NCI-H1092 (cell line): ENCODE measurements at places on chromosomes 1 and 21.

DNA sequence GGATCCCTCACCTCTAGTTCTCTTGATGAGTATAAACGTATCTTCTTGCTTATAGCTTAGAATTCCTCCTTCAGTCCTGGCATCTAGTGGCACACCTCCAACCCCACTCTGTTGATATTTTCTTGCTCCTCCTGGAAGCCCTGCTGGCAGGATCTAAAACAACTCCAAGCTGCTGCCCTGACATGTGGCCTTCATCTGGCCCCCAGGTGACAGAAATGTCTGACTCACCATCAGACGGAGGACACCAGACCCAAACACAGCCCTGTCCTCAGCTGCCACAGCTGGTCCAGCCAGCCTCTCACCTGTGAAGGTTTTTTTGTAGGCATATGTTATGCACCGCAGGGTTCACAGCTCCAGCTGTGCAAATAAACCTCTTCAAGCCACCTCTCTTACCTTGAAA, 53.4 kb downstream of the KRTAP19-8 start:
- no peak for DNase-seq

- DNase-seq = no peak
Measured at GRCh38 chr1:159771127-159771895, 9.5 kb upstream of the DUSP23 start.

GRCh38 chr1:169711469-169712308, at the start of gene SELL:
Gene SELL, minus strand, starts transcription at chr1:169711620. Its CDS starts 122 bp downstream, at chr1:169711498.
- peak; percentile 37 for DNase-seq

- no peak for DNase-seq
Measured at GRCh38 chr1:226827458-226827857, 43.0 kb upstream of the PSEN2 start.

GRCh38 chr21:35323947-35324346, 274.8 kb upstream of the RUNX1 start:
- no peak for DNase-seq

DNA sequence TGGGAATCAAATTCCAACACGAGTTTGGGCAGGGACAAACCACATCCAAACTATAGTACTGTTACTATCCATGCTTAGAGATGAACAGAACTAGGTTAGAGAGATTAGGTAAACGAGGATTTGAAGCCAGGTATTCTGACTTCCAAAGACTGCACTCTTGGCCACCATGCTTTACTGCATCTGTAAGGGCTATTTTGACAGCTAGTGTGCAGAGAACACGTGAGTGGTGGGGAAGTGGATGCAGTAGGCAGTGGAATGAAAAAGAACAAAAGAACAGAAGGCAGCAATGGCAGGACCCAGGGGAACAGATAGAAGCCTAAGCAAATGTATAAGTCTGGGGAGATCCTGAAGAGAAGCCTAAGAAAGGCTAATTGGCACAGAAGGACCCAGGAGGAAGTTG, 59.1 kb upstream of the GJA8 start:
- DNase-seq = no peak

GRCh38 chr1:147080006-147080661, 92.1 kb downstream of the PRKAB2 start:
- no peak for DNase-seq

GRCh38 chr1:156295391-156295947, at the start of gene GLMP:
Gene GLMP, minus strand, starts transcription at chr1:156295679. Its CDS starts 34 bp downstream, at chr1:156295645.
- DNase-seq = peak; percentile 16

- DNase-seq = no peak
Measured at GRCh38 chr1:204285436-204286305, 71.9 kb upstream of the GOLT1A start.
